Stimulated activated CD8-positive, alpha-beta memory T cell treated with anti-CD3 and anti-CD28 coated beads, Interleukin-4, amount 100 ng/mL, for 1 hour (primary cell): ENCODE measurements at places on chromosomes 1 and 21.

DNA sequence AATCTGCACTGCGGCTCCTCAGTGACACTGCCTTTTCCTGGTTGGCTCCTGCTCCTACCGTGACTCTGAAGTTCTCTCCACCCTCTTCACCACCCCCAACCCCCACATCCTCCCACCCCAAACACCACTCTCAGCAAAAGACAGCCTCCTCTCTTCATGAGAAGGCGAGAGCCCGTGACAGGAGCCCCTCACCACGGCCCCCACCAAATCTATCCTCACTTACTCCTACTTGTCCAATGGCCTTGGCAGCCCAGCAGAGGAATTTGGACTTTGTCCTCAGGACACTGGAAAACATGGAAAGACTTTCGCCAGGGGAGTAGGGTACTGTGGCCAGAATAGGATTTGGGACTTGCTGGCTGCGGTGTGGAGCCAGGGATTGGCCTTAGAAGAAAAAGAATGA lies 6.9 kb downstream of the TMEM125 start:
- DNase-seq, result no peak

- DNase-seq, result no peak
Observed at GRCh38 chr1:167987174-167987573, 50.3 kb upstream of the MPC2 start.

DNA sequence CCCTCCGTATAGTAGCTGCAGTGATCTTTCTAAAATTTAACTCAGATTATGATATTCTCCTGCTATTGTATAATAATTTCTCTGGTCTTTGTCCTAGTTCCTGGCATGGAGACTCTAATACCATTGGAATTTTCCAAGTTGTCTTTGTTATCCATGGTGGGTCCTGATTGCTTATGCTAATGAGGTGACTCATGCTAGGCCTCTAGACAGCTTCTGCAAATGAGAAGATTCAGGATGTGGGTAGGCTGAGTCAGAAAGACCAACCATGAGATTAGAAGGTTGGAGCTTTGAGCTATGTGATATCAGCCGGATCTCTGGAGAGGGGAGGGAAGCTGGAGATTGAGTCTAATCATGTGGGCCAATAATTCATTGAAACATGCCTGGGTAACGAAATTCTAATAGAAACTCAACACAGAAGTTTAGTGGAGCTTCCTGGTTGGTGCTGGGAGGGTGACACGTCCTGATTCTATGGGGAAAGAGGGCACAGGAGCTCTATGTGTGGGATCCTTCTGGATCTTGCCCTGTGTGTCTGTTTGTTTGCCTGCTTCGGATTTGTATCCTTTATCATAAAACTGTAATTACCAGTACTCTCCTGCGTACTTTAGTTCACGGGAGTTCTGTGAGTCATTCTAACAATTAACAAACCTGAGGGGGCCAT lies 73.2 kb upstream of the CNIH3 start:
- no peak for DNase-seq

DNA sequence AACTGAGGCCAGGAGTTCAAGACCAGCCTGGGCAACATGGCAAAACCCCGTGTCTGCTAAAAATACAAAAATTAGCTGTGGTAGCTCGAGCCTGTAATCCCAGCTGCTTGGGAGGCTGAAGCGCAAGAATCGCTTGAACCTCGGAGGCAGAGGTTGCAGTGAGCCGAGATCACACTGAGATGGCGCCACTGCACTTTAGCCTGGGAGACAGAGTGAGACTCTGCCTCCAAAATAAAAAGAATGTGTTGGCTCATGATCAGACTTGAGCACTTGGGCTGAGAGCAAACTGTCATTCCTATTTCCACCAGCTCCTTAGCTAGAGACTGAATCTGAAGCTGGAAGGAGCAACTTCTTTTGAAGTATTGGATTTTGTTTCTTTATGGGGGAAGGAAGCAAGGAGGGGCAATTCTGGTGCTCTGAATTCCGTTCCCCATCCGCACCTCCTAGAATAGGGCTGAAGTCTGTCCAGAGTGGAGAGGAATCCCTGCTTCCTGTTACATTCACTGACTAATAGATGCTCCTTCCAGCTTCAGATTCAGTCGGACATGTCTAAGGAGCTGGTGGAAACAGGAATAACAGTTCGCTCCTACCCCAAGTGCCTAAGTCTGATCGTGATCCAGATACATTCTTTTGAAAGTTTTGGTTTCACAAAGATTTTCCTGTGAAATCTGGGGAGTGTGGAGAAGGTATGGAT lies 3.8 kb downstream of the ZNF672 start:
- no peak for DNase-seq

GRCh38 chr1:8702472-8702849 lies 115.0 kb downstream of the RERE start:
- no peak for DNase-seq

- no peak for DNase-seq
Observed at GRCh38 chr1:18549106-18549505, 68.4 kb downstream of the KLHDC7A start.

GRCh38 chr21:44750675-44751025 lies 39.3 kb upstream of the TSPEAR start:
- DNase-seq, result no peak

DNA sequence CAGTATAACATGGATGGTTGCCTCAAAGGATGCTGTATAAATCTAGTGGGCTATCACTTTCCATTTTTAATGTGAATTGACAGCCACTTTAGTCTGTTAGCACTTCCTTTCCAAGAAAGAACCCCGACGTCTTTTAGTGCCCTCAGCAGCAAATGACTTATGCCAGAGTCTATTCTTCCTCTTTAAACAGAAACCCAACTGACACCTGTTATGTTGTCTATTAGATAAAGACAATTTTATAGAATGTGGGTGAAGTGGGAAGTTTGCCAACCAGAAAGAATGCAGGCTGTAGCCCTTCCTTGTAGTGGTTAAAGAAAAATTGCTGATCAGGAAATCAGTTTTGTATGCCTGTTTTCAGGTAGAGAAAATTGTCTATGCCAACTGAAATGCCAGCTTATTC lies 344.9 kb downstream of the ZNF326 start:
- DNase-seq, result no peak

DNA sequence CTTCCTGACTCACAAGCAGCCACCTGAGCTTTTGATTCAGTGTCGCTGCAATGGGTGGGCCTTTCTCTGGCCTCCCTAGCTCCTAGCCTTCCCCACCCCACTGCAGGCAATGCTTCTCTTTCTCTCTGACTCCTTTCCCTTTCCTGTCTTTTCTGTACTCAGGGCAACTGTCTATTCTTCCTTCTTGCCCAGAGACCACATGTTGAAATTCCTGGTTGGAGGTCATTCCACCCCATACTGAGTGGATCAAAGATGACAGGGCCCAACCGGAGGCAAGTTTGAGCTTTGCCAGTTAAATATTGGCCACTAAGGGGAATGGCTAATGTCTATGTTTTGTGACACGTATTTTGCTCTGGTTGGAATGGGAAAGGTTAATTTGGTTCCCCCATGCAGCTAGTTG lies 65.2 kb upstream of the ARID1A start:
- no peak for DNase-seq

- no peak for DNase-seq
Observed at GRCh38 chr1:190908246-190908645, 430.6 kb upstream of the BRINP3 start.

- DNase-seq, result no peak
Observed at GRCh38 chr1:222616525-222616924, 1.4 kb upstream of the MIA3 start.

- no peak for DNase-seq
Observed at GRCh38 chr1:2382621-2383361, 8.6 kb downstream of the MORN1 start.

DNA sequence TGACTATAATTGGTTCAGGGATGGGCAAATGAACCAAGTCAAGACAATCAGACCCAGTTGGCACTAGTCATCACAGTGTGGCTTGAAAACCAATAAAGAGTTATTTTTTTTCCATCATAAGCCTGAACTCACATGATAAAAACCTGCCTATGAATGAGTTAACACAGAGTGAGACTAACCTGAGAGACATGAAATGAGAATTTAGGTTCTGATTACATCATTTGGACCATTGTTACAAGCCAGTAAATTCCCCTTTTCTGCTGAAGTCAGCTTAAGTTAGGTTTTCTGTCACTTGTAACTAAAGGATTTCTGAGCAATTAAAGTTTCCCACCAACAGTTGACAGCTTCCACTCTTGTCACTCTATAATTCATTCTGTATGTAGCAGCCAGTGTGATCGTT lies 9.6 kb upstream of the RSBN1 start:
- DNase-seq, result no peak

GRCh38 chr1:115454837-115455511 lies 116.9 kb upstream of the NGF start:
- DNase-seq, result no peak

DNA sequence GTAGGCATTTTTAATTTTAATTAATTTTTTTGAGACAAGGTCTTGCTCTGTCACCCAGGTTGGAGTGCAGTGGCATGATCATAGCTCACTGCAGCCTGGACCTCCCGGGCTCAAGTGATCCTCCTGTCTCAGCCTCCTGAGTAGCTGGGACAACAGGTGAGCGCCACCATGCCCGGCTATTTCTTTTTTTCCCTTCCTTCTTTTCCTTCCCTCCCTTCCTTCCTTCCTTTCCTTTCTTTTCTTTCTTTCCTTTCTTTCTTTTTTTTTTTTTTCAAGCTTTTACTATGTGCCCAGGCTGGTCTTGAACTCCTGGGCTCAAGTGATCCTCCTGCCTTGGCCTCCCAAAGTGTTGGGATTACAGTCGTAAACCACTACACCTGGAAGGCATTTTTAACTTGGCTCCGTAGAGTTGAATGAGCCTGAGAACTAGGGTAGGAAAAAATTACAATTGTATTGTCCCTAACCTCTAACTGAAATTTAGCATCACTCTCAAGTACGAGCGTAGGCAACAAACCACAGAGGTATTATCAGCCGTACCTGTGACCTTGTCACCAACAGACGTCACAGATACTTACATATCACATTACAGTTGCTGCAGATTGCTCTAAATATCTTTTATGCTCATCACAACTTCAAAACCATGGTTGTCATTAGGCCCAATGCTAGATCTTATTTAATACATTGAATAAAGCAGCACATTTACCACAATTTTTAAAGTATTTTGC lies 8.0 kb downstream of the RUNX3 start:
- DNase-seq, result no peak

DNA sequence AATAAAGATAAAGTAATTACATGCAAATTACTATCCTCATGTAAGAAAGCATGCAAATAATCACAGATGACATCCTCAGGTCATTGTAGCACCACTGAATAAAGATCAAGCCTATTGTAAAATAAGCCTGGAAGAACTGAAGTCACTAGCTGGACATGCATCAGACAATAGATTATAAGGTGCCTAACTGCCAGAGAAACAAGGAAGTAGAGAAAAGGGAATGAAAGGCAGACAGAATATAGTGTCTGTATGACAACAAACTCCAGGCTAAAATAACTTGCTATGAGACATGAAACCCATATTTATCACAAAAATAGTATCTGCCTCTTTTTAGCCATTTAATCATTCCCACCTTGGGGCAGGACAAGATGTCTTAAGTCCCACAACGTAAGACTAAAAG lies 108.7 kb downstream of the ENAH start:
- DNase-seq, result no peak

GRCh38 chr1:59718064-59718988 lies 96.4 kb upstream of the HOOK1 start:
- DNase-seq, result no peak

GRCh38 chr1:89047734-89048133 lies 17.3 kb downstream of the GBP1 start:
- no peak for DNase-seq

DNA sequence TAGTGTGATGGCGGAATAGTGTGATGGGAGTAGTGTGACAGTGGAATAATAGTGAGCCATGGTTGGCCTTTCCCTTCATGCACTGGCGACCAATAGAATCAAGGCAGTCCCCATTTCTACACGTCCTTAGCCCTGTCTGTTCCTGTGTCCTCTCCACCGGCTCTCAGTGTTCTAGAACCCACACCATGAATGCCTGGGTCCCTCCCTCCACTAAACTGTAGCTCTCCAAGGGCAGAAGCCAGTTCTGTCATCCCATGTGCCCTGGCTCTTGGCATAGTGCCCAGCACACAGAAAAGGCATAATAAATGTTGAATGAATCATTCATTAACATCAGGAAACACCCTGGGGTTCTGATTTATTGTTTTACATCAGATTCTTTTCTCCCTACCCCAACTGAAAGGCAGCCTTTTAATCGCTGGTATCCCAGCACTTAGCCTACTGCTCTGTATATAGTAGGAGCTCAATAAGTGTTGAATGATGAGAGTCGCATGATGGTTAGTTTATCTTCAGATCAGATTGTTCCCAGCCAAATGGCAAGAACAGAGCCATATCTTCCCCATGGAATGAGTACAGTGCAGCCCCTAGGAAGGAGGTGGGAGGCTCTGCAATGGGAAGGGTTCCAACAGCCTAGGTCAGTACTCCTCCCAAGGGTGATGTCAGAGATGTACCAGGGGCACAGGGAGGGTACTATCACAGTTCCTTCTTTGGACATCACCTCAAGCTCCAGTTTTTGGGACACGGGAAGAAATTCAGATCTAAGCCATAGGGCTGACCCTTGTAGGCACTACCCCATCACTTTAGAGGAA lies 325.7 kb downstream of the HHAT start:
- DNase-seq, result no peak

- DNase-seq, result no peak
Observed at GRCh38 chr1:27366411-27367159, at the start of gene MAP3K6. MAP3K6 (minus strand) TSS chr1:27366961; CDS start chr1:27366597, 364 bp downstream.

- no peak for DNase-seq
Observed at GRCh38 chr1:25813071-25813733, 6.6 kb upstream of the MTFR1L start.

GRCh38 chr21:42790520-42791065 lies 88.7 kb downstream of the WDR4 start:
- no peak for DNase-seq

DNA sequence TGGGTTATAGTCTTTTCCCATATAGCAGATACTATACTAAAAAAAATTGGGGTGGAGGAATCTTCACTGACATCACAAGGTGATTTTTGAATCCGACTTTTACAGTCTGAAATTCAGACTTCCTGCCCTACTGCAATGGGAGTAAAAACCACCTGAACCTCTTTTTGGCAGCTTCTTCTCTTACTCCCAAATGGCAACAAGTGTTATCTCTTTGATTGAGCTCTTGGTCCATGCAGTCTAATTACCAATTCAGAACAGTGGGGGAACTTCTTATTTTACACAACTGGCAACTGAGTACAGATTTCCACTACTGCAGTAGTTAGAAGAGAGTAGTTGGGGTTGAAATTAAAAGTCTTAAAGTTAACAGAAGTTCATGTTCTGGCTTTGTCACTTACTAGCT lies 62.3 kb downstream of the MACF1 start:
- DNase-seq, result no peak

DNA sequence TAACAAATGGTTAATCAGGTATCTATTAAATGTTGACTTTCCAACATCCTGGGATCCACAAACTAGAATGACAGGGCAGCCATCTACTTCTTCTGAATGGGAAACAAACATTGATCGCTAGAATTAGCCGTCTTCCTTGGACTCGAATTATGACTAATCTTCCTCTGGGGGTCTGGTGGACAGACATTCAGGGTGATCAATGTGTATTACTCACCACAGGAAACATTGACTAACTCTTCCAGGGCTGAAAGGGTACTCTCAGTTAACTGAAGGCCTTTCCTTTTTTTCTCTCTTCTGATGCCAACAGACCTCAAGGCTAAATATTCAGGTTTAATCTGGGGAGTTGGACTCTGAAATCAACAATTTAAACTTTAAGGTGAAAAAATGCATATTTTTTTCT lies 9.5 kb downstream of the NOL9 start:
- no peak for DNase-seq
